ENCODE measurements at places on chromosomes 2 and 18. TPM values are rescaled to one million over a fixed set of nuclear protein-coding genes. Genes with fewer than 3 reads are reported as not detected.

- no peak for DNase-seq
These were observed 74.2 kb downstream of the HS1BP3 start for GRCh38 chr2:20576598-20577115.

DNA sequence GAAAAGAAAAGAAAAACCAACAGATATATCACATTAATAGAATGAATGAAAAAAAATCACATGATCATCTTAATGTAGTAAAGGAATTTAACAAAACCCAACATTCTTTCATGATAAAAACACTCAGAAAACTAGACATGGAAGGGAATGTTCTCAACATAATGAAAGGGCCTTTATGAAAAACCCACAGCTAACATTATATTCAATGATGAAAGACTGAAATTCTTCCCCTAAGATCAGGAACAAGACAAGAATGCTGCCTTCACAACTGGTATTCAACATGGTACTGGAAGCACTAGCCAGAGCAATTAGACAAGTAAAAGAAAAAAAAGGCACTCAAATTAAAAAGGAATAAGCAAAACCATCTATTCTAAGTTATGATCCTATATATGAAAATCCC, 28.5 kb upstream of the EMILIN2 start:
- DNase-seq: no peak

GRCh38 chr2:10305254-10305635, 2.5 kb downstream of the HPCAL1 start:
- no peak for DNase-seq

DNA sequence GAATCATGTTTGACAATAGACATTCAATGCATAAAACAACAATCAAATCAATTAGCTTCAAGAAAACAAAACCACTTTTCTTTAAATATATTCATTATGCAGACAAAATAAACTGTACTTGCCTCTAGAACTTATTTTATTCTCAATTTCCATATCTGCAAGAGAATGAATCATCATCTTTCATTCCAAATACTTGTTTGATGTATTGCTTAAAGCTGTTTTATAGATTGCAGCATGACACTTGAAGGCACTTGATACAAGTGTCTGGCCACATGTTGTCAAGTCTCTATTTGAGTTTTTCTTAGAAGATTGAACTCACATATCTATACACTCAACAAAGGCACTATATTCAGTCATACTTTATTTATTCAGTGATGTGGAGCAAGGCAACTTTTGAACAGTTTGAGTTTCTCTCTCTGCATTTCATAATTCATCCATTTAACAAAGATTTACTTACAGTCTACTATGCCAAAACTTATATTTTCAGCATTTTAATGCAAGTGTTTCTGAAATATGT, 38.7 kb upstream of the DDX18 start:
- DNase-seq: no peak

- DNase-seq: no peak
These were observed 223.4 kb upstream of the RND3 start for GRCh38 chr2:150710916-150711315.

DNA sequence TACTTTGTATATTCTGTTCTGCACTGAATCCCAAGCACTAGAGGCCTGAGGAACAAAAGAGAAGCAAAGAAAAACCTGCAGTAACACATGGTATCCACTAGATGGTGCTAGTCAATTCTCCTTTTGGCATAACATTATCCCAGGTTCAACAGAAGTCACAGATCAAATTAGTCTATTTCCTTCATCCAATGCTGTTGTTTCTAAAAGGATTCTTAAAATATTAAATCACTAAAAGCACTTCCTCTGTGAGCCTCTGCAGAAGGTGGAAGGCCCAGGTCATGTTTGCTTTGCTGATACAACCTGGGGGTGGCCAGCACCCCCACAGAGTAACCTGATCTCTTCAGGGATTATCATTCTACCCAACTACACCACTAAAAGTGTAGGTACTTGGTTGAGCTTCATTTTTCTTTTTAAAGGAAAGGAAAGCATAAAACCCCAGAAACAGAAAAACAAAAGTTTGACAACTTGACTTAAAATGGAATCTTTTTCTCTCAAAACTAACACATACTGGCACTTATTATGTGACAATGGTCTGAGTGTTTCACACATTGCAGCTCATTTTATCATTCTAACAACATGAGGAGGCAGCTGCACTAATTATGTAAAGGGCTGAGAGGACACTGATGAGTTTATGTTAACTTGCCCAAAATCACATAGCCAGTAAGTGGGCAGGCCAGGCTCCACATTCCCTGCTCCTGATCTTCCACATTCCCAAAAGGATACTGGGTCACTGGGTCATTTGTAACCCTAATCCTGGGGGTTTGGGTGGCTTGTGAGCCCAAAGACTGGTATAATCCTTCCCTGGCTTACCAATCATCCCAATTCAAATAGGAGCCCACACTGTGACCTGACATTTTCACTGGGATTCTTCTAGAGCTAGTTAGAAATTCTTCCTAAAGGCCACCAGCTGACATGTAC, 66.8 kb upstream of the DNER start:
- DNase-seq: peak; percentile 28

DNA sequence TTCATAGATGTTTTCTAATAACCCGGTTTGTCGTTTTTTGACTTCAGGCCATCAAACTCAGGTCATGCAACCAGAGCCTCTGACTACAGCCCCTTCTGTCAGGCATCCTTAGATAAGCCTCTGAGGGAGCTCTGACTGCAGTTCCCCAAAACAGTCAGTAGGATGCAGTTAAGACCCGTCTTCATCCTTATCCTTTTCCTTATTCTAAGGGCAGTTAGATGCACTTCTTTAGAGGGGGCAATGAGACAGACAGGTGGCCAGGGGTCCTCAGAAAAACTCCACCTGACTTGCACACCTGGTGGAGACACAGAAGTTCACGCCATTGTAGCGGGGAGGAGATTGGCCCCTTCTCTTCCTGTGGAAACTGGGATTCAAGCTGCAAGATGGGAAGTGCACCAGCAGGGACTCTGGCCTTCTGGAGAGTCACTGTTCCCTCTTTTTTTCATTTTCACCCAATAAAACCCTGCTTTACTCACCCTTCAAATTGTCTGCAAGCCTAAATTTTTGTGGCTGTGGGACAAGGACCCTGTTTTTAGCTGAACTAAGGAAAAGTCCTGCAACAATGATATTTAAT, 104.8 kb upstream of the TFPI start:
- no peak for DNase-seq

DNA sequence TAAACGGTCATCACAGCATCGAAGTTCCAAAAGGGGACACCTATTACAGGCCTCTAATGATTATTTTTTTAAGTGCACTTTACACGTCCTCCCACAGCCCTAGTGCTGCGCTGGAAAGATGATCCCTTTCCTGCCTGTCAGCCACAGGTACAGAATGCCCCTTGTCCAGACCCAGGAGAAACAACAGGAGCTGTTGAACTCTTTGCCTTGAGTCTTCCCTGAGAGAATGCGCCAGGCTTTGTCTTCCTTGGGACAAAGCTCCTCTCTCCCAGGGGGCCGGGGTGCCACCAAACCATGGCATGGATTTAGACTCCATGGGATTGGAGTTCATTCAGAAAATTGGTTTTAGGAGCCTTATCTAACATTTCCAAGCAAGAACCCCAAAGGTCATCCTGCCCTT, 319.0 kb upstream of the SOX11 start:
- peak; percentile 53 for DNase-seq

- DNase-seq: no peak
These were observed 16.6 kb downstream of the SP110 start for GRCh38 chr2:230203110-230203676.

DNA sequence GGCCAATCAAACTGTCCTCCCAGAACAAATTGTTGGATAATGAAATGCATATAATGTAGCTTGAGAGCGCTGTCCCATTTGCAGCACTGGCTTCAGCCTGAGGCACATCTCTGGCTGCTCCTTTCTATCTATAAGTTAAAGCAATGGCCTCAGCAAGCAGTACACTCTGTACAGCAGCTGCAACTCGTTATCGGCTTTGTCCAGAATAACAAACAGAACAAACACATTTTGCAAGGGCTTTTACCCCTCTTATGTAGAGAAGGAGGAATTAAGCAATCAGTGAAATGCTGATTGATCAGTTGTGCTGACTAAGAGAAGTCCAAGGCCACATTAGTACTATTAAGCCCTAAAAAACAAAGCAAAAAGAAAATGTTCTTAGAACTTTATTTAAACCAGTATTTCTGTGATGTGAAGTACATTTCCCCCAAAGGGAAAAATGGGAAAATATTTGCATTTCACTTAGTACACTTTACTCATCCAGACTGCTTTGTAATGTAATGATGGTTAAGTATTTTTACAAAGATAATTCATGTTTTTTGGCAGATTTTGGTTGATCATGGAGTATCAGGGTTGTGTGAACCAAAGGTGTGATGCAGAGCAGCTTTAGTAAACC, 15.0 kb upstream of the CPS1 start:
- DNase-seq: no peak

GRCh38 chr18:46630160-46630559, 26.9 kb downstream of the LOXHD1 start:
- DNase-seq: no peak

- DNase-seq: no peak
These were observed 25.4 kb downstream of the HPCAL1 start for GRCh38 chr2:10327896-10328669.

GRCh38 chr2:236909802-236910201, 175.9 kb upstream of the COPS8 start:
- no peak for DNase-seq

DNA sequence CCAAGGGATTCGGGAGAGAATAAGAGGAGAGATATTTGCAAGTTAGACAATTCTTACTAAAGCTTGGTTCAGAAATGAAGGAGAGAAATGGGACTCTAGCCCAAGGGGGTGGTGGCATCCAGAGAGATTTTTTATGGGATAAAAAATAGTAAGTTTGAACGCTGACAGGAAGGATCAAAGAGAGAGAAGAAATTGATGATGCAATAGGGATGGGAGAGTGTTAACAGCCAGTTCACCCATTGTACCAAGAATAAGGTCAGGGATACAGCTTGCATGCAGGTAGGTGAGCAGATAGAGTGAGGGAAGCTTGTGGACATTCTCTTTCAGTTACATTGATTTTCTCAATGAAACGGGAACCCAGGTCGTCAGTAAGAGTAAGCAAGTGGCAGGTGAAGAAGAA, 1.2 kb upstream of the ARHGAP25 start:
- no peak for DNase-seq

DNA sequence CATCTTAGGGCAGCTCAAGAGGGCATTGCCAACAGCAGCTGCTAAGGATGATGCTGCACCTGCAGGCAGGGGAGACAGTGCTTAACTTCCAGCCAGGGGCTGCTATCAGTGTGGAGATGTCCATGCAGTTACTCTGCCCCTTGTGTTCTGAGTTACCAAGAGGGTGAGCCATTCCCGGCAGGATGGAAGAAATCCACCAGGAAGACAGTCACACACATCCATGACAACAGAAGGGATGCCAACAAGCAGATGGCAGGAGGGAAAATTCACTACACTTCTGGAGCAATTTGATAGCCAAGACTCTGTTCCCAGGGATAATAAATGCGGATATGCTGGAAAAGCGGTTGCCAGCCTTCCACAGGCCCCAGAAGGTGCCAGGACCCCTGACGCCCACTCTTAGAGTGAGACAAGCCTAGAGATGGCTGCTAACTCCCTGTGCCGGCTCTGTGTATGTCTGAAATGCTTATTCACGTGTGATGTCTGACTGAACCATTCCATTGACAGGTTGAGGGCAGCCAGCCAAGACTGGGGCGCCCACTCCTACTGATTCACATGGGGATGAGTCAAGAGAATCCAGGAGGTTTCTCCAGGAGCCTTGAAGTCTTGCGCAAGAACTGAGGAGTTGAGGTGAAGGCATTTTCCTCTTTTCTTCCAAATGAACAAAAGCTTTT, 24.5 kb downstream of the LOXHD1 start:
- DNase-seq: no peak

DNA sequence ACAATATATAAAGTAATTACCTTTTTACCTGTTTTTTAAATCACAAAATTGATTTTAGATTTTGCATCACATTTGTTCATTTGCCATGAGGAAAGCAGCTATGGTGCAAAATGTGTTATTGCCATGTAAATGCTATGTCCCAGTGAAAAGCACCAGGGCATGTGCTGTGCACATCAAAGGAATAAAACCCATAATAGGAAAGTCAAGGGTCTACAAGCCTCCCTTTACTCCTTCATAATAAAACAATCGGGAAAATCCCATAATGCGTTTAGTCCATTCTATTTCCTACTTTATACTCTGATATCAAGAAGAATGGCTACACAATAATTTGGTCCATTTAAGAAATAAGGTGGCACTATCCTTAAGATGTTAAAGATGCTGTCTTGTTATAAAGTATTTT, 53.0 kb downstream of the KLF7 start:
- DNase-seq: no peak

DNA sequence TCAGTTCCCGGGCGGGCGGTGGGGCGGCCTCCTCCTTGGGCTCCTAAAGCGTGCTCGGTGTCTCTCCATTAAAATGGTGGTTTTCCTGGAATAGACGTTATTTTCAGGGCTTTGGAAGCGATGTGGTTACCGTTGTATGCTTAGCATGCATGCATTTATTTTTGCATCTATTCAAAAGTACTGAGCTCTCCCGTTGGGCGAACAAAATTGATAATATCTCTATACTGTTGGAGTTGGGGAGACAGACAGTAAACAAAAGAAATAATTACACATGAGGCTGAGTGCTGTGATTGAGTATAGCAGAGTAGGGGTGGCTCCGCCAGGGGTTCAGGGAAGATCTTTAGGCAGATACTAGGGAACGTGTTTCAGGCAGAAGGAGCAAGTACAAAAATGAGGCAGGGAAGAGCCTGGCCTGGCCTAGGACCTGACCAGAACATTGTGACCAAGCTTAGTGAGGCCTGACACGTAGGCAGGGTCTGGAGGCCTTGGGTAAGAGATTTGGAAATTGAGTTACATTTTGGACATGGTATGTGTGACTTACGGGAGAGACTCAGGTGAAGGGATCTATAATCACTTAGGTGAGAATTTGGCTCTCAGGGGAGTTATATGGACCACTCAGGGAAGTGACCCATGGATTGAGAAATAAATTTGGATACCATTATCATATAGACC, 674 bp downstream of the NCAPH start:
- no peak for DNase-seq

- DNase-seq: no peak
These were observed 650.1 kb downstream of the SLC4A3 start for GRCh38 chr2:220277445-220277975.

- no peak for DNase-seq
These were observed 4.2 kb upstream of the TRABD2A start for GRCh38 chr2:84885111-84885510.

GRCh38 chr18:75421656-75422055, 5.8 kb downstream of the SMIM21 start:
- DNase-seq: no peak

HOXD8 gene
- 185 TPM for polyA plus RNA-seq

KIAA2012 gene
- polyA plus RNA-seq: 0.25 TPM

LRRFIP1 gene
- polyA plus RNA-seq: 101 TPM

SP140 gene
- polyA plus RNA-seq: 0.76 TPM

CCDC141 gene
- 0.35 TPM for polyA plus RNA-seq

CCL20 gene
- 0.41 TPM for polyA plus RNA-seq

UGT1A4 gene
- polyA plus RNA-seq: not detected

All from left renal cortex interstitium (tissue), 4 donors.